ENCODE measurements at places on chromosomes 1 and 21.

DNA sequence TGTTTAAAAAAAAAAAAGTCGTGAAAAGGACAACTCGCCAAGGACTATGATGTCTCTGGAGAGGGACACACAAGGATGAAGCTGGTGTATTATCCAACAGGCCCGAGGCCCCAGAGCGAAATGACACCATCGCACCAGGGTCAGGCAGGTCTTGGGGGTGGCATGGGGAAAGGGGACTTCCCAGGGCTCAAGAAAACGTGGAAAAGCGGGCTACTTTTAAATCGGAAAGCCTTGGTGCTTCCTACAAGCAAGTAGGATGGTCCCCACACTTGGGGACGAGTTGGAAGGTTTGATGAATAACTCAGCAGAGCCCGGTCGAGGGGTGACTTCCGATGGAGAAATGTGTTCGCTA, 505 bp upstream of the GNPAT start:
- DNase-seq = no peak

DNA sequence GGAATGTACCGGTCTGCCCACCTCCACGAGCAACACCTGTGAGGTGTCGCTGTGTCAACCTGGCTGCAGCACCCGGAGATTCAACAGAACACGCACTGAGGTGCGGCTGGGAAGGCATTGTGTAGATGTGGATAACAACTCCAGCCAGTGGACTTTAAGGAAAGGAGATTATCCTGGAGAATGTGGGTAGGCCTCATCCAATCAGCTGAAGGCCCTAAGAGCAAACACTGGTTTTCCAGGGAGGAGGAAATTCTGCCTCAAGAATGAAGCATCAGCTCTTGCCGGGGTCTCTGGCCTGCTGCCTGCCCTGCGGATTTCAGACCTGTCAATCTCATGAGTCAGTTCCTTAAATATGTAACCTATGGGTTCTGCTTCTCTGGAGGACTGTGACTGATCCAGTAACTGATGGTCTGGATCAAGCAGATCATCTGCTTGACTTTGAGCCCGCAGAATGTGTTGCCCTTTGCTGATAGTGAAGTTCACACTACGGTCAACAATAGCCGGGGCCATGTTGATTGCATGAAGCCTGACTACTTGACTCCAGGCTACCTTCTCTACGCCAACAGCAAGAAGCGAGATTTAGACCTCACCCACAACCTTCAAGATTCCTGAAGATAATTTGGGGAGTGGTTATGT, 15.9 kb upstream of the PRDM15 start:
- no peak for DNase-seq

GRCh38 chr1:104932030-104932915, 1182.6 kb downstream of the AMY1C start:
- no peak for DNase-seq

GRCh38 chr1:155717041-155717440, 28.1 kb downstream of the DAP3 start:
- no peak for DNase-seq
